ENCODE measurements at places on chromosomes 7 and 10.
A peak's percentile ranks its signal among the peaks of the same experiment; 100 is the strongest.

DNA sequence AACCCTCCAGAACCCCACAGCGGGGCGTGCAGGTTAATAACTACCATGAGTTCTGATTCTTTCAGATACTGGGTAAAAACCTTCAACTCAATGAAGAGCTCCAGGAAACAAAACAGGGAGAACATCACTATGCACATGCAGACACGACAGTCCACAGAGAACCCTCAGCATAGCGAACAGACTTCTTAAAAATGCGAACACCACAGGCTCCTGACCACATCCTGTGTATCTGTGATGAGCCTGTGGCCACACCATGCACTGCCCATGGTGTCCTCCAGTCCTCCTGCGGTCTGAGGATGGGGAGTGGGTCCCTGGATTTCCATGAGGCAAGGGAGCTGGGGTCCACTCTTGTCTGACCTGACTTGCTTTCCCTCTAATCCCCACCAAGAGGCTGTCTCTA is 107.2 kb downstream of the COBL start:
- no peak for DNase-seq

DNA sequence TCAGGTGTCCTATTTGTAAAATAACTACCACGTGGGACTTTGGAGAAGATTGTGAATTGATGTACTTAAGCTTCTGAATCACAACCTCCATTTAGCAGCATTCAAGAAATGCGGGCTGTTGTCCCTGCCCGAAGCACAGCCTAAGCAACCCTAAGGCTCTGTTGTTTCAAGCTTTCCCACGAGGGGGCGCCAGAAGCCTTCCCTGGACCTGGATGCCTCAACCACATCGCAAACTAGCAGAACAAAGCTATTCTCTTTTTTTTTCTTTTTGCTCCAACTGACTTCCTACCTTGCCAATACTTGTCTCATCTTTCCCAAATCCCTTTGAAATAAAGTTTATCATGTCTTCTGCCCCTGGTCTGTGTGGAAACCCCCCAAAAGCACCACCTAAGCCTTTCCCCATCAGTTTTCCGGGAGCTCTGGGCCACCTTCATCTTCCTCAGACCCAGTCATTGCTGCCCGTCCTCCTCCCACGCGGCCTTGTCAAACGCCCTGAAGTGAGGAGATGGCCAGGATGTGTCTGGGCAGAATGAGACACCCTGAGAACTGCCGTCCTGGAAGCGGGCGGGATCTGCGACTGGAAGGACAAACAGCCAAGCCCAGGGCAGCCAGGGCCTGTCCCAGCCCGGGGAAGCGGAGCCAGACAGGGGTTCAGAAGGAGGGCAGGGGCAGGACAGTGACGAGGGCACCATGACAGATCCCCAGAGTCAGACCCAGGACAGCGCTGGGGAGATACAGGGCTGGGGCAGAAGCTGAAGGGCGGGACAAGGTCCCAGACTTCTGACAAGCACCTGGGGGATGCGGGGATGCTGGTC is 112.7 kb downstream of the SLIT1 start:
- DNase-seq: peak; percentile 78

DNA sequence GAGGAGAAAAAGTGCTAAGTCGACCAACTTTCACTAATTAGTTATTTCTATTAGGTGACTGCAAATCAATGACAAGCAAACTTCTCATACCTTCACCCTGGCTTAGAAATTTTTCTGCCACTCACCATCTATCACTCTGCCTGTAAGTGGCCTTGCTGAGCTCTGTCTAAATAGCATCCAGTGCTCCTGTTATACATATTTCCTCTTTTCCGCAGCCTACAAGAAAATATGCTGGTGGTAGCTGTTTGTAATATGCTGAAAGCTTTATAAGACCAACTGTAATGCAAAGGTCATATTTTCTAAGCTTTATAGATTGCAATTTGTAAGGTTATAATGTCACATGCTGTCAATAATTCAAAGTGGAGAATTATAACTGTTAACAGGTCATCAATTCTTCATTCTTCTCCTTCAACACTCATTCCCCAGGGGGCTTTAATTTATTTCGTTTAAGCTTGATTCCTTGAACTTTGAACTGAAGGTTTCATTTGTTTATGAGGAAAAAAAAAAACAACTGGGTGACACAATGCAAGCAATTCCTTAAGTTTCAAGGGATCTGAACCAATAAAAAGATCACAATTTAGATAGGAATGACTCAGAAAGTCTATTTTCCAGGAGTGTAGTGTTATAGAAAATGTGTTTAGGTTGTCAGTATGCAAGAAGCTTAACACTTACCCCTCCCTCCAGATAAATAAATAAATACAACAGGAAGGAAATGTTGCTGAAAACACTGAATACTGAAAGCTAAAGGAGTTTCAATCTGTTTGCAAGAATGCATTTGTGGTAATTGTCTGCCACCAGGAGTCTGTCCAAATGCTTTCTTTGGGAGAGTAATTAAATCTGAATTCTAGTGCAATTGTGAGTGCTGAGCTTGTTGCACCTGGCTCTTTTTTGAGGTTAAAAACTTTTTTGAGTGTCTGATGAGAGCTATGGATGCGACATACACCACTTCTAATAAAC is 183.7 kb downstream of the SORCS1 start:
- DNase-seq: no peak

GRCh38 chr7:139355320-139355719 is 4.4 kb upstream of the LUC7L2 start:
- DNase-seq: no peak

GRCh38 chr7:1342090-1342640 is 109.5 kb downstream of the UNCX start:
- no peak for DNase-seq

DNA sequence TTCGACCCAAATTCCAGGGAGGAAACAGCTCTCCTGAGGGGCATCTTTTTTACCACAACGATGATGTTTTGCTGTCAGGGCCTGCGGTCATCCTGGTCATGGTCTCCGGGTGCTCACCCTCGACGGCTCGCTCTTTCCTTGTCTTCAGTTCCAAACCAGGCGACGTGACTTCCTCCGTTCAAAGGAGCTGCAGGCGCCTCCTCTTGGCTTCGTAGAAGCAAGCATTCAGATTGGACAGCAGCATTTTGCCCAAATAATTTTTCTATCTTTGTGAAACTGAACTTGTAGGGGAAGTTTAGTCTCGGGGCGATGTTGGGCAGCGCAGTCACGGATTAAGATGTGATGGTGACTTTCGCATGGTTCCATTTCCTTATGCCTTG is 208.9 kb downstream of the DNAJB6 start:
- DNase-seq: no peak

- no peak for DNase-seq
Measured at GRCh38 chr10:124520558-124521428, 59.2 kb downstream of the LHPP start.

GRCh38 chr10:111107846-111108245 is 31.0 kb downstream of the ADRA2A start:
- DNase-seq: no peak

GRCh38 chr7:100563809-100564400 is 9.8 kb downstream of the SAP25 start:
- DNase-seq: peak; percentile 77

DNA sequence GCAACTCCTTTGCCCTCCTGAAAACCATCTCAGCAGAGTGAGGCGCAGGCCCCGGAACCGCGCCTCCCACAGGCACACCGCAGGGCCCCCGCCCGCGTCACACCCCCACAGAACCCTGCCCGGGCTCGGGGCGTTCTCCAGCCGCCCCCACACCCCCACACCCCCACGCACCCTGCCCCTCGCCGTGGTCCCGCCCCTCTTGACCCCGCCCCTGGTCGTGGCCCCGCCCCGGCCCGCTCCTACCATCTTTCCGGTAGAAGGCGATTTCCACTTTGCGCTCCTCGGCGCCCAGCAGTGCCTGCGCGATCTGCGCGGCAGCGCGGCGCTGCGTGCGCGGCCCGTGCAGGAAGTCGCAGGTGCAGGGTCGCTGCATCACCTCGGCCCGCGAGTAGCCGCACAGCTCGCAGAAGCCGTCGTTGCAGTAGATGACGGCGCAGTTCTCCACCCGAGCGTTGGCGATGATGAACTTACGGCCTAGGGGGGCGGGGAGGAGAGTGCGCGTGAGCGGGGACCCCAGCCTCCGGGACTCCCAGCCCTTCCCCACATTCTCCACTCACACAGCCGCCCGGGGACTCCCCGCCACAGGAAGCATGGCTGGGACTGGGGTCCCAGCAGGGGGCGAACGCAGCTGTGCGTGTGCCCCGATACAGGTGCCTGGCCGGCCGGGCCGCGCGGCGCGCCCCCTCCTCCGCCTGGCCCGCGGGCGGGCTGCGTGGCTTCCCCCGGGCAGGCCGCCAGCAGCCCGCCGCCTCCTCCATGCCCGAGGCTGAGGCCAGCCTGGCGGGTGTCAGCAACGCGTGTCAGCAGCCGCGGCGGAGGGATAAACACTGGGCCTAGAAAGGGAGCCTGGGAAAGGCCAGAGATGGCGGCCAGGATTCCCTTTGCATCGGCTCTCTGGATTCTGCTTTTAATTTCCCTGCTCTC is 3.4 kb downstream of the KCNH2 start:
- DNase-seq: peak; percentile 49

DNA sequence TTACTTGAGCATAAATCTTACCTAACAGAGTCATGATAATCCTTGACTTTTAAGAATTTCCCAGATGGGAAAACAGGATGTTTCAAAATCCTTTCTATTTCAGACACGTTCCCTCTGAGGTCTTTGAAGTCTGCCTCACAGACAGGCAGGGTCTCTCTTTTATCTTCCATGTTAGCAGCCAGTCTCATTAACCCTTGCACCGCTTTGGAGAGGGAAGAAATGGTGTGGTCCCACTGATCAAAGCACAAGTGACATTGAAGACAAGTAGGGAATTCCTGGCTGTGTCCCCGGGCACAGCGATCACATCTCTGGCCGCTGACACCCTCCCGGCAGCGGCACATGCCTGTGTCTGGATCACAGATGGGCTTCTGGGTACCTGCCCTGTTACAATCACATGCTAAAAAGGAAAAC is 52.7 kb upstream of the LAMB1 start:
- no peak for DNase-seq

Data from midbrain (tissue), 1 donor.